Vagina (tissue), 2 donors: ENCODE measurements at places on chromosomes 4 and X.

DNA sequence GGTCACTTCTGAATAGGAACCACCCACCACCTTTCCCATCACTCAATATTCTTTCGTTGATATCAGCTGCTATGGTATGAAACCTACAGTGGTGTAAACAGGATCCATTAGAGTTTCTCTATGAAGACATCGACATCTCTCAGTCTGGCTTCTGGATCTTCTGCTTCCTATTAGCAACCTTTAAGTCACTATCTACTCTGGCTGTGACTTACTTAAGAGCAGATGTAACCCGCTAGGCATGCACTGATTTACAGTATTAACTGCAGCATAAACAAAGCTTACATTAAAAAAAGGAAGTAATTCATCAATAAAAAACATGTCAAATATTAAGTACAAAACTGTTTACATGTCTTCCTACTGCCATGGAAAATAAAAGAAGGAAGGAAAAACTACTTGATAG is 96.4 kb downstream of the ANAPC10 start:
- no peak for DNase-seq

GRCh38 chr4:113467581-113467980 is 294.0 kb downstream of the CAMK2D start:
- DNase-seq = no peak

DNA sequence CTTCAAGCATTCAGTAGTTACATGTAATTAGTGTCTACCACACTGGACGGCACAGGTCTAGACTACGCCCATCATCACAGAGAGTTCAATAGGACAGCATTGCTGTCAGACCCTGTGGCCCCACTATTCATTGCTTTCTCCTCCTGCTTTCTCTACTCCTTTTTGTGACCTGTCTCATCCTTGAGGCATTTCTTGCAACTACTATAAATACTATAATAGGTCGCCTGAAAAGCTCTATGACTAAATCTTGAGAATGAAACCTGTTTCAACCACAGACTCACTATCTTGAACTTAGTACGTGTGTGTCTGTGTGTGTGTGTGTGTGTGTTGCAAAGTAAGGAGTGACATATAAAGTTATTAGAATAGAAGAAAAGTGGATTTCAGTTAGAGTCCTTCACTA is 252.9 kb upstream of the KLF3 start:
- no peak for DNase-seq

DNA sequence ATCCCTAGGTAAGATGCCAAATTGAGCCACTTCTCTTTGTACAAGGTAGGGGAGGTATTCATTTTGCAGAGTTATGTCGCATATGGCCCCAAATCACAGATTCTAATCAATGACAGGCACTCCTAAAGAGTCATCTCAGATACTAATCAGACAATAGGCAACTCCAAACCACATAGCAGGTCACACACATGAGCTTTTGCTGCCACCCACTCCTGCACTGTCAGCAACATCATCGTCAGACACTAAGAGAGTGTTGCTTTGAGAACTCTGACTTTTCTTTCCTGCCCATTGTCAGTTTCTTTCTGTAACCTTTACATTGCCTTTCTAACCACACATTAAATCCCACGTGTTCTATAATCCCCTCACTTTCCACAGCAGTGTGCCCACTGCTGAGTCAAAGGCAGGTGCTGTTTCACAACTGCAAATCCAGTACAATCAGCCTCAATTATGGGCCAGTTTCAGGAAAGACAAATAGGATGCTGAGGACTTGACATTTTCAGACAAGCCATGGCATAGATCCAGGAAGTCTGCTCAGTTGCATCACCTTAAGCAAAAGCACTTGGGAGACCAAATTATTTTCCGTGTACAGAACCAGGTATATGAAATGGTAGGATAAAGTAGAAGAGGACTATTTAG is 23.5 kb downstream of the TMEM31 start:
- DNase-seq = no peak

DNA sequence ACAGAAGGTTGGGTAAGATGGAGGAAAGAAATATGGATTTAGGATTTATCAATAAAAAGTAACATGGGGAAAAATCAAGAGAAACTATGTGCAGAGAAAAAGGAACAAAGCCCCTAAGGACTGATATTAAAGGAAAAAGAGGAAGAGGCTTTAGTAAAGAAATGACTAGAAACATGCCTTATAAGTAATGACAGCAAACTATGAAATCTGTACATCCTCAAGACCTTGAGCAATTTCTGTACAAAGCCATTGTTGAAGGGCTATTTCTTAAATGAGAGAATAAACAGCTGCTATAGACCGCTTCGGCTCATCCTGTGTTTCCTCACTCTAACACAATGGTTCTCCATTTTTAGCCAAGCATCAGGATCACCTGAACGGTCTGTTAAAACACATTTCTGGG is 180.3 kb upstream of the ATOH1 start:
- DNase-seq = no peak

- no peak for DNase-seq
These were observed 69.2 kb downstream of the MTNR1A start for GRCh38 chr4:186486172-186486571.

DNA sequence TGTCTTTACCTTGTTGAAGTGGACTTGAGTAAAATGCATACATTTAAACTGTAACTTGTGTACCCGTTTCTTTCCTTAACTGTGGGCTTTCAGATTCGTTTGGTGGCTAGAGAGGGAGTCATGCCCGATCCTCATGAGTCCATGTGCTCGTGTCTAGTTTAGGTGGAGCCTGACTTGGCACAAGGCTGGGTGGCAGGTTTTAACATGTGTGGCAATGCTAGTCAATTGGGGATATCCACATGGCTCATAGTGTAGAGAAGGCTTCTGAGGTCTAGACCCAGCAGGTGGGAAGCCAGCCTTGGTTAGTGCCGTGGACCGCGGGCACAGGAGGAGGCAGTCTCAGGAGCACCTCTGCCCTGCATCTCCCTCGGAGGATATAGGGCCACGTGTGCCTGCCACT is 48.5 kb upstream of the CLCN4 start:
- DNase-seq = no peak

GRCh38 chr4:53541577-53542206 is 49.6 kb downstream of the LNX1 start:
- DNase-seq = no peak

DNA sequence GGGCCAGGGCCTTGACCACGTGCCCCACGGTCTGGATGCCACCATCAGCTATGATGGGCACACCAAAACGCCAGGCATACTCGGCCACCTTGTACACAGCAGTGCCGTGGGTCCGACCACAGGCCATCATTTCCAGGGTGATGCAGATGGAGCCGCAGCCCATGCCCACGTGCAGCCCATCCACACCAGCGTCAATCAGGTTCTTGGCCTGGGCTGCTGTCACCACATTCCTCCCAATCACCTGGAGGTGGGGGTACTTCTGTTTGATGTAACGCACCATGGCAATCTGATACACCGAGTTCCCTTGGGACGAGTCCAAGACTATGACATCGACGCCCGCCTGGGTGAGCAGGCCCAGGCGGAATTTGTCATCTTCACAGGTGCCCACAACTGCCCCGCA is 221.2 kb upstream of the ATP6AP2 start:
- no peak for DNase-seq

- no peak for DNase-seq
These were observed 327.3 kb downstream of the CAMK2D start for GRCh38 chr4:113434247-113434587.

- no peak for DNase-seq
These were observed 62.2 kb upstream of the PRPS1 start for GRCh38 chrX:107565931-107566603.

DNA sequence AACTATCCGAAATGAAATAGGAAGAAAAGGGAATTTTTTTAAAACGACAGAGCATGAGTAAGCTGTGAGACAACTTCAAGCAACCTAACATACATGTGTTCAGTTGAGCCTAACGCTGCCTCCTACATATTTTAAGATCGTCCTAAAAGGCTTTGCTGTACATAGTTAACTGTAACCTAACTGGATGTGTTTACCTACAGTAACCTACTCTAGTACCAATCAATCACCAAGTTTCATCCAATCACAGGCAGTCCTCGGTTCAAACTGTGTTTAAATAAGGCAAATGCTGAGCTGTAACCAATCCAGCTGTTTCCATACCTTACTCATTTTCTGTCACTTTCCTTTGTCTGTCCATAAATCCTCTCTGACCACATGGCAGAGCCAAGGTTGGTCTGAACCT is 17.1 kb downstream of the RCHY1 start:
- no peak for DNase-seq

GRCh38 chr4:110787707-110788106 is 164.8 kb upstream of the PITX2 start:
- no peak for DNase-seq

- DNase-seq = no peak
These were observed 292.3 kb upstream of the GK2 start for GRCh38 chr4:79700356-79700755.

DNA sequence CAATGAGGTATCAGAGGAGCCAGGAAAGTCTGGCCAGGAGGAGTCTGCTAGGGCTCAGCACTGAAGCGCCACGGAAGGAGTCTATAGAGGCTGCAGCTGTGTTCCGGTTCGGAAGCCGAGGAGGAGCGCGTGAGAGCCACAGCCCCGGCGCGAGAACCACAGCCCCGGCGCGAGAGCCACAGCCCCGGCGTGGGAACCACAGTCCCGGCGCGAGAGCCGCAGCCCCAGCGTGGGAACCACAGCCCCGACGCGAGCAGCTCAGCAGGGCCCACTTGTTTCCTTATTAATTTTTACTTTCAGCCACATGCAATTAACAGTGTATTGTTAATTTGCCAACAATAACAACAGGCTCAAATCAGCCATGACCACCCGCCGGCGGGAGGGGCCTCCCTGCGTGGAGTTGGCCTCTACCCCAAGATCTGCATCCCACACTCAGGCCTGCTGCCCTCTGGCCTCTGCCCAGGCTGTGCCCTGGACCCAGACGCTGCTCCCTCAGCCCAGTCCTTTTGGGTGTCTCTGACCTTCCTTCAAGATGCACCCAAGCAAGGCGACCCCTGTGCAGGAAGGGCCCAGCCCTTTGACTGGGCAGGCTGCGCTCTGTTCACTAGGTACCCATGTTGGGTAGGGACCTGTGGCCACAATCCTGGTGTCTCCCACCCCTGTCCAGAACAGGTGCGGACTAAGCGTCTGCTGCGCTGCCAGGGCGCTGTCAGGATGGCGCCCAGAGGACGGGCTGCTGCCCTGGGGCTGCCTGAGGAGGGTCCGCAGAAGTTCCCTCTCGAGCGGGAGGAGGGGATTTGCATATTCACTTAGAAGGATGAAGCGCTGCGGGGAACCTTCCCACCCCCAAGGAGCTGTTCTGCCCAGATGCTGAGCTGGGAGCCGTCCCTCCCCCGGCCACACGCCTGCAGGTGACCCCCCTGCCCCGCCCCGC is 113.8 kb downstream of the ADRA2C start:
- no peak for DNase-seq

- no peak for DNase-seq
These were observed 4.2 kb downstream of the CENPVL3 start for GRCh38 chrX:51614353-51615012.

DNA sequence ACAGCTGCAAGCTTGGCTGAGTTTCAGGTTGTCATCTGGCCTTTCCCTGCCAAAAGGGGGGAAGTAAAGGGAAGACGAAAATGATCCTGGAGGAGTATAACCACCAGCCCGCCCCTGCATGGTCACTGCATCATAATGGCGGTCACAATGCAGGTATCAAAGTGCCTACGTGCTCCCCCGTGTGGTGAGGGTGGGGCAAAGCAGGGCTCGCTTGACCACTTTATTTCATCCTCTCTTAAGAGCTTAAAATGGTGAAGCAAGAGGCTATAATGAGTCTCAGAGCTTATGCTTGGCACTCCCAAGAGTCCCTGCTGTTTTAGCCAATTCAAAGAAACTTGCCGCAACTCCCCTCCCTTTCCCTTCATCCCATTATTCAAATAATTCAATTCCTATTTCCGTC is 105.6 kb downstream of the APOOL start:
- DNase-seq = no peak

DNA sequence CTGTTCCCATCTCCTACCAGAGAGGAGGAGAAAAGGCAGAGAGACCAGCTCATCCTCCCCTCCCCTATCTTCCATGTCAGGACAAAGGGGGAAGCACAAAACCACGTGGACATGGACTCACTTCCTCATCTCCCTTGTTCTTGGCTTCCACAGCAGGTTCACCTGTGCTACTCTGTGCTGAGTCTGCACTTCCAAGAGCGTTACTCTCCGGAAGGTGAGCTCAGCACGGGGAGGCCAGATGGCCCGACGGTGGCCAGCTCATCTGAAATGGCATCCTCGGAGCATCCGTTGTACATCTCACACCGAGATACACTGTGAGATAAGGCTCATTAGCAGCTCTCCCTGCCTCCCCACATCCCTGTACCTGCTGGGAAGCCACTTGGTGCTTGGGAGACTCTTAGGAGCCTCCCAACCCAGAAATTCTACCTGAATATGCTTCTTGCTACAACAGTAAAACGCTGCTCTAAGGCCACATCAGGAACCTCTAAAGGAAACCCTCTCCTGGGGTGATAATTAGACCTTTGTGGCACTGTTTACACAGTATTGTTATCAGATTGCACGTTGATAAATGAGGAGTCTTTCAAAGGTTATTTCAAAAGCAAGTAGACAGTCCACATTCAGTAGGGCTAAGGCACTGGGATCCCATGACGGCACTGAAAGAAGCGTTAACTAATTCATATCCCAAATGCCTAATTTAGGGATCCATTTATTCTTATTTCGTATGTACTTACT is 19.4 kb downstream of the LGI2 start:
- DNase-seq = no peak

DNA sequence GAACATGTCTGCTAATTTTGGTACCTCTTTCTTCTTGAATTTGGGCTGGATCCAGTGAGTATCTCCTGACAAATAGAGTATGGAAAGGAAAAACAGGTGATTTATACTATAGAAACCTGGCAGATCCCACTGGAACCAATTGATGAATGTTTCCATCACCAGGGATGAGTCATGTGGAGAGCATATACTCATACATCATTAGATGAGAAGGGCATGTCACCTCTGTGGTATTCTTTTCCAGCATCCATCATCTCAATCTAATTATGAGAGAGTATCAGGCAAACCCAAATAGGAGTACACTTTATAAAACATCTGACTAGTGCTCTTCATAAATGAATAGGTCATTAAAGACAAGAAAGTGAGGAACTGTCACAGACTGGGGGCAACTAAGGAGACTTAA is 90.7 kb downstream of the CLDN22 start:
- DNase-seq = no peak

DNA sequence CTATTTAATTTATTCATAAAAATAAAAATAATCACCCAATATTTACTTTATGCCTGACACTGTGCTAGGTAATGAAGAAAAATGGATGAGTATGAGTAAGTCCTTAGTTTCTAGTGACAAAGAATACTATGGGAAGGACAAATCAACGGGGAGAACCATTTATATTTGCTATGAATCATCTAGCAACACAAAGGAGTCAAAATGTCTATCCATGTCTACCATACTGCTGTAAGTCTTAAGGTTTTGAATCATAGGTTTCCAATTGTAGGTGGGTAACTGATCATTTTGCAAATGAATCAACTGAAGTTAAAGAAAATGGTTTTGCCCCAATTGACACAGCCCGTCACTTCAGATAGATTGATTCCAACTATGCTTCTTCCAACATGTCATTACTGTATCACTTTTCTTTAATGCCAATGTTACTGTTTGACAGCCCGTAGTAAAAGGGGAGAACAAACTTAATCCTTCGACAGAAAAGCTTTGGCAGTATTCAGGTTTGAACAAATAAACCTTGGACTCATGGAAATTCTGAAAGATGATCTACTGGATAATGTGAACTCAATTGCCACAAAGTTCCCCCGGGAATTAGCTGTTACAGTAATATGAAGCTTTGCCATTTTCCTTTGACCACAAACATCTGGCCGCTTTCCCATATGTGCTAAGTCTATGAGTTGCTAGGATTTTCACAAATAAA is 3.2 kb downstream of the TDO2 start:
- DNase-seq = no peak
